HFF-Myc (cell line): ENCODE measurements at places on chromosomes 4 and X.
A peak's percentile ranks its signal among the peaks of the same experiment; 100 is the strongest.

DNA sequence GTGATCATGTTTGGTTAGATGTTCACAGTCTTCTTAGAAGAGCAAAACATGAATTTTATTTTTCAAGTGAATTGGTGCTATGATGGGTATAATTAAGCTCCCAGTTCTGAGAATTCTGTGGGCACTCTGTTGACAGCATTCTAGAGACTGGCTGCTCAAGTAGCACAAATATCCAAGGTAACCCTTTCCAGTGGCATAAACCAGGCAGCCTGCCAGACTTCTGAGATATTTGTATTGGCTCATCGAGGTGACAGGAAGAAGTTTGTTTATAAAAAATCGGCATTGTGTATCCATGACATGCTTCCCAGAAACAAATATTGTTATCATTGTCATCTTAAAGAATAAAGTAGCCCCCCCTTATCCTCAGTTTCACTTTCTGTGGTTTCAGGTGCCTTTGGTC, 28.3 kb downstream of the LANCL3 start:
- DNase-seq = no peak

DNA sequence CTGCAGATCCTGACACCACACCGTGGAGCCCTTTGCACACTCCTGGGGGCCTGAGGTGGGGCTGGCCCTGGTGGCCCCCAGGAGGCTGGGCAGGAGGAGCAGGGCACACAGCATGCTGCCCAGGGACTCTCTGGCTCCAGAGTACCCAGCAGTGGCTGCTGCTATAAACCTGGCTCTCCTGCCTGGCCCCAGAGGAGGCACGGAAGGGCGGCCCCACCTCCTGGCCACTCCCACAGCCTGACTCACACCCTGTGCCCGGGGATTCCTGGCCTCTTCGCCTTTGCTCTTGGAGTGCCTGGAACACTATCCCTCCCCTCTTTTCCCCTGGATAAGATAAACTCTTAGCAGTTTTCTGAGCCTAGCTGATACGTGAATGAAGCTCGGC, at the start of gene PSAPL1:
Gene PSAPL1 (minus strand): TSS at position 165 of the 385 bp plus-strand sequence. CDS start 51 bp downstream, at position 114.
- peak; percentile 3 for DNase-seq

- peak; percentile 2 for DNase-seq
These were observed 57.7 kb downstream of the IL13RA2 start for GRCh38 chrX:114959729-114960128.

GRCh38 chrX:68711845-68712244, 64.4 kb downstream of the STARD8 start:
- no peak for DNase-seq

GRCh38 chr4:177103619-177104018, 206.1 kb upstream of the NEIL3 start:
- DNase-seq = no peak

GRCh38 chr4:183154701-183155391, 55.8 kb downstream of the WWC2 start:
- DNase-seq = no peak

DNA sequence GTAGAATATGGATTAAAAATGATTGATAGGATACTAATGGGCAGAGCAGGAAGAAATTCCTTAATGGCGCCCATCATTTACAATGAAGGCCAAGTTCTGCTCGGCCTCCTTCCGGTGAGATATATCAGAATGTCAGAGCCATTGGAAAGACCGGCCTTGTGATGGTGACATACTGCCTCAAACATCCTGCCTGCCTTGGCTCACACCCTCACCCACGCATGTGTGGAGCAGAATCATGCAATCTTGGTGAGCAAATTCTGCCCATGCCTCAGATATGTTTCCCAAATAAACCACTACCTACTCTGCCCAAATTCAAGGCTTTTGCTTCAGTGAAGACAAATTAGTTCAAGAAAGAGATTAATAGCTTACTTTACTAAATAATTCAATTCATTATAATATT, 163.3 kb downstream of the MID1 start:
- no peak for DNase-seq
